BE2C (cell line): ENCODE measurements at places on chromosomes 3 and 15.
A peak's percentile ranks its signal among the peaks of the same experiment; 100 is the strongest.

DNA sequence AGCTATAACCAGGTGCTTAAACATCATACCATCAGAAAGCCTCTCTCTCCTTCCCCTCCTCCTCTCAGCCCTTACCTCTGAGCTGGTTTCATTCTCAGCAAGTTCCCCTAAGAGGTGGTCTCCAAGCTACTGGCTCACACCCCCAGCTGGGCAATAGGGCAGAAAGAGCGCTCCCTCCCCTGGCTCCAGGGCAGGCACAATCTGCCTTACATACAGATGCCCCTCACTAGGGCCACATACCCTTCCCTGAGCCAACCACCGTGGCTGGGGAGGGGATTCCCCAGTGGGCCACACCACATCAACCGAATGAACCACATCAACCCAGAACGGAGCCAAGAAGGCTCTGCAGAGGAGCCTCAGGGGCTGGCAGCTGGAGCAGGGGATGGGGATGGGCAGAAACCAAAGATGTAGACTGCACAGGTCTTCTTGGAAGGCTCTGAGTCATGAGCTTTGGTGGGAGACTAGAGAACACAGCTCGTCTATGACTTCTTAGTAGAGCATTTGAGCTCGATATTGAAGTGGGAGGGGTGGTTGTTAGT, 4.6 kb upstream of the FBLN2 start:
- DNase-seq = no peak

GRCh38 chr3:191220908-191221307, 21.9 kb downstream of the OSTN start:
- no peak for DNase-seq

DNA sequence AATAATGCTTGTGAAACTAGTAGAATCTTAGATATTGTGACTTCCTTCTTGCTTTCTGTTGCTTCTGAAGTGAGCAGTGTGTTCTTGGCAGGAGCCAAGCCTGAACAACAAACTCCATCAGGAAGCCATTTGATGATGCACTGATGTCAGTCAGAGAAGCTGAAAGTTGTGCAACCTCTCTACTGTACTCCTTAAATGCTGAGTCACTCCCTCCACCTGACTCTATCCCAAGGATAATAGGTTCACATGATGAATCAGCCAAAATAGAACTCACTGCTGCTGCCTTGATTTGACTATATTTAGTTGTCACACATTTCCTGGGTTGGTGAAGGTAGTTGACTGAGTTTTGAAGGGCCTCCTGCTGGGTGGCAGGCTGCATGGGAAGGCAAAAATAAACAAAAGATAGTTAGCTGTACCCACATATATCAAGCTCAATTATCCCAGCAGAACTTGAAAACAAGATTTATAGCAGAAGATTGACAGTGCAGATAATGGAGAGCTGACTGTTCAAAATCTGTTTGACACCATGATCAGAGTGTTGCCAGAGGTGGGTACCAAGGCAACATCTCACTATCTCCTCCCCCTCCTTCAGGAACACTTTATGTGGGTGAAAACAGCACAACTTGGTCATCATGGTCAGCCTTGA, 328.4 kb upstream of the DPH6 start:
- DNase-seq = no peak

- DNase-seq = no peak
Measured at GRCh38 chr15:66611257-66612053, 45.7 kb upstream of the LCTL start.

DNA sequence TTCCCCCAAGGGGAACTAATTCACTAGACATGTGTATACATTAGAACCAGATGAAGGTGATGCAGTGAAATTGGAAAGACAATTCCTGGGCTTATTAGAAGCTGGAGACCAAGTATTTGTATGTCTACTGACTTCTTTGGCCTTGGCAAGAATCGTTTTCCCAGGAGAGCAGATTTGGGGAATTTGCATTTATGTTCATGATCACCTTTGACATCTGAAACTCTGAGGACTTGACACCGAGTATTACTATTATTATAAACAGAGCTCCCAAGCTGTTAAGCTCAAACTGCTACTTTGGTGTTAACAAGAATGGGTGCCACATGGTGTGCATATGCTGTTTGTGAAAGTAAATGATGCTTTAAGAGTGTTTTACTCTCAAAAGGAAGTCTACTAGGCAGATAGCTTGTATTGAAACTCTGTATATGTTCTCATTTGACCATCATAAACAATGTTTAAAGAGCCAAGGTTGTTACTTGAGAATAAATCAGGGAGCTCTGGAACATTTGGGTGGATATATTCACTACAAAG, 519.8 kb upstream of the GOLIM4 start:
- DNase-seq = no peak

- no peak for DNase-seq
Measured at GRCh38 chr3:125137358-125138033, 75.1 kb downstream of the SLC12A8 start.

- DNase-seq = no peak
Measured at GRCh38 chr3:177371146-177371545, 173.9 kb upstream of the TBL1XR1 start.

- no peak for DNase-seq
Measured at GRCh38 chr3:33032938-33033337, 64.0 kb downstream of the GLB1 start.

- DNase-seq = no peak
Measured at GRCh38 chr15:90037961-90038631, 37.0 kb downstream of the ZNF710 start.

DNA sequence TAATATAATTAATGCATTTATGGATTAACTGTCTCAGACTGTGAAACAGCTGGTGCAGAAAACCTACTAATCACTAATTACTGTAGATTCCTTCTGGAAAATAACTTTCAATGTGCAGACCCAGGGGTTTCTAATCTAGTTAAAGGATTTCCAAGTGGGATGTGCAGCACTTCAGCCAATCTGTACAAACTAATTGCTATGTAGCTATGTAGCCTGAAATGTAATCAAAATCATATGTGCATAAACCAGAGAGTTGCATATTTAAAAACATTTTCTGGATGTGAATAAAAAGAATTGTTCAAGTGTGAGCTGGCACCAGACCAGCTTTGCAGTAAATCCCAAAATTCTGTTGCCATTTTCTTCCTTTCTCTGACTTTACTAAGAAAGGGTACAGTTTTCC, 127.5 kb upstream of the CD96 start:
- no peak for DNase-seq

GRCh38 chr15:41492597-41493204, 973 bp upstream of the ITPKA start:
- DNase-seq = no peak

DNA sequence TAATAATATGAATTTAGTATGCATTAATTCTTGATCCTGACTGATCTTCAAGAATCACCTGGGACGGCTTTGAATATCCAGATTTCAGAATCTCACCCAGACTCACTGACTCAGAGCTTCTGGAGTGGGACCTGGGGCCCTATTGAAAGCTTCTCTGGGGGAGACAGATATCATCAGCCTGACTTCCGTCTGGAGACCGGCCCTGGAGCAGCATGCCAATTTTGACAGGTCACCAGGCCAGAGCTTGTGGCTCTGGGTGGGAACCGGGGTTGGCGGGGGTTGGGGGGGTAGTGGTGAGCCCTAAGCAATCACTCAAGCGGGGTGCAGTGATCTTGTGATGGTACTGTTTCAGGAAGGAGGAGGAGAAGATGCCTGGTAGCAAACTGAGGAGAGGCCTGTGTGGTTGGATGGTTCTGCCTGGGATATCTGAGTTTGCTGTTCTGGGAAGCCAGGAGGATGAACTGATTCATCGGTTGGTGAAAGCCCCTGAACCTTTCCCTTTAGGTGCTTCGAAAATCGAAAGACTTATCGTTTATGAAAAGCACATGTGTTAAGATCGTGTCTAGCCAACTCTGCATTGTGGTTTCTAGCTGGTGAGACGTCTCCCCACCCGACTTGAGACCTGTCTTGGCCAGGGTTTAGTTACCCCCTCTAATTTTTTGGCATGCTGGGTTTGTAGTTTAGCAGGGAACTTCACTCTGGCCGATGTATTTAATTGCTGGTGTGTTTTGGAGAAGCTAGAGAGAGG, 263.9 kb upstream of the C2CD4B start:
- DNase-seq = peak; percentile 76

DNA sequence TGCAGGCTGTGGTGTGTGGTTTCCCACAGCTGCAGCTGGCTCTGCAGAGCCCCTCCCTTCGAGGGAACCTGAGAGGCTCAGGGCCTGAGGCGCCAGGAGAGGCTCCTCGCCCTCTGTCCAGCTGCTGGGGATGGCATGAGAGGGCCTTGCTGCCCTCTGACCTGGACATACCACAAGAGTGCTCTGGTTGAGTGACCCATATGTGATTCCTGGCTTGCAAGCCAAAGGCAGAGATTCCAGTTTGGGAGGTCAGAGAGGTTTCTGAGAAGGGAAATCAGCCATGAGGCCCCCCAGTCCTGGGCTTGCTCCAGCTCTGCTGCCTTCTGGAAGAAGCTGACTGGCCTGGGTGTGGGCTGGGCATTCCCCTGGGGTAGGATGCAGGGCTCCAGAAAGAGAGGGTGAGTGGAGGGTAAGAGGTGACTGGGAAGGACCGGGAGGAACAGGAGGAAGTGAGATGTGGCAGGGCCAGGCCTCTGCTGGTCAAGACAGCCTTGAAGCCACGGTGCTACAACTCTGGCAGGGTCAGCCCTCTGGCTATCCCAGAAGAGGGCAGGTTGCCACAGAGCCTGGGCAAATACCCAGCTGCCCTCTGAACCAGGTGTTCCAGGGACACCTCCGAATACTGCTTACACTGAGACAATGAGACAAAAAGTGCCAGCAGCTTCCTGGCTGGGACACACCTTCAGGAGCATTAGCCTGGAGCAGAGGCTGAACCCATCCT, 16.0 kb upstream of the SRP14 start:
- DNase-seq = no peak

GRCh38 chr15:55245059-55245458, 44.6 kb downstream of the RAB27A start:
- no peak for DNase-seq

DNA sequence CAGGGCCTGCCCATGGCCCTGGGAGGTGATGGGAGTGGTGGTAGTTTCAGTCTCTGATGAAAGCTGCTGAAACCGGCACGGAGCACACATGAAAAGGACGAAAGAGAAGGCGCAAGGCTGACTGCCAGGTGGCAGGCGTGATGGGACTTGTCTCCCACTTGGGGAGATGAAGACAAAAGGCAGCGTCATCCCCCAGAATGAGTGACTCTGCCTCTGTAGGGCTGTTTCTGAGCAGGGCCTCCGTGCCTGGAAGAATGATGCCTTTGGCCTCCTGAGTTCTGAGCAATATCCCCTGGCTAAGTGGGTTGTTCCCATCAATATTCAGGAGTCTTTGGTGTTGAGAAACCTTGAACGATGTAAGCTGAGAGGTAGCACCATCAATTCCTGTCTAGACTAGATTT, 237.8 kb downstream of the OPA1 start:
- no peak for DNase-seq

- no peak for DNase-seq
Measured at GRCh38 chr15:80527961-80528360, 123.8 kb downstream of the ARNT2 start.

- peak; percentile 70 for DNase-seq
Measured at GRCh38 chr3:128232376-128233178, 79.3 kb downstream of the EEFSEC start.

DNA sequence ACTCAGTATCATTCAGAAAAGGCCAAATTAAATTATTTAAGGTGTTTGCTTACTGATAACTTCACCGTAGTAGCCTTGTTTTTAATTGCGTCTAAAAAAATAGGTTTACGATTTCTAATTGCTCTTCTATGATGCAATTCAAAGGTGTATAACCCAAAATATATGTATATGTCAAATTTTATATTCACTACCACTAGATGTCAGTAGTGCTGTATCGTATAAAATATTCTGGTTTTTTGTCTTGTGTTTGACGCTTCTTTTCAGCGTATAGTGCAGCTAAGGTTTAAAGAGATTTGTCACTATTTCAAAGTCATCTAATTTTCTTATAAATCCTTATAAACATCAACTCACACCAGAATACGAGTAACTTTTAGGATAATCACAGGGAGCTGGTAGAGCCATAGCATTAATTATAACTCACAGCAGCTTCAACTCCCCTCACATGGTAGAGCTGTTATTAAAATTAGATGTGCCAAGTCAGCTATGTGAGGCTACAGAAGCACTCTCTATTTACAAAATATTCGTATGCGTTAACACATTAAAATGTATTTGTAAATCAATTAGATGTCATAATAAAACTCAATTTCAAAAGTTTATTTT, 3.5 kb downstream of the PFN2 start:
- no peak for DNase-seq

DNA sequence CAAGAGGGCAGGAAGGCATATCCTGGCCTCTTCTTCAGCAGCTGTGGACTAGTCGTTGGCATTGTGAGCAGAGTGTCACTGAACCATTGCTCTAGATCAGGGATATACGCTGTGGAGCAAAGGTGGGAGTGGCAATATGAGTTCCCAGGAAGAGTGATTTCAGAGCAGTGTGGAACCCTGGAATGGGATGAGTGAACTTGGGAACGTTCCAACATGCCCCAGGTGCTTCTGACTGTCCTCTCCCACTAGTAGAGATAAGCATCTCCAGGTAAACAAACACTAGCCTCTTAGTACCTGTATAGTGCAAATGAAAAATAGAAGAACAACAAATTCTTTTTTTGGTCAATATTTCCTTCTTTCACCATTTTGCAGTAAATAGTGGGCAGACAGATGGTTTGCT, 123.6 kb upstream of the VEPH1 start:
- no peak for DNase-seq

GRCh38 chr15:67296188-67296587, 41.6 kb downstream of the IQCH start:
- DNase-seq = no peak

GRCh38 chr3:71226565-71227269, 356.8 kb downstream of the FOXP1 start:
- no peak for DNase-seq

DNA sequence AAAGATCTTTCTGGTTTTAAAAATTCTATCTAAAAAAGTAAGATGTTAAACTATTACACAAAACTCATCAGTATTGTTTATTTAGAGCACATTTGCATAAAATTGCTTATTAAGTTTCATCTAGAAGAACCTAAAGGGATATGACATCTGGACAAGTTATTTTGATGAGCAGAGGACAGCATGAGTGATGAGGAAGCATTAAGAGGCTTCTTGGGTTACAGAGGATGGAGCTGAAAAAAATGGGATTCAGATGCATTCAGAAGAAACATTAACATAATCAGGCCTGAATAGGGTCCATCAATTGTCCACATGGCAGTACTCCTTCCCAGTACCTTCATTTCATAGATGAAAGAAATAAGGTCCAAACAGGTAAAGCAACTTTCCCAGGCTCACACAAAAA, 41.6 kb downstream of the IMPG2 start:
- no peak for DNase-seq

- DNase-seq = no peak
Measured at GRCh38 chr3:50673931-50674330, 796 bp upstream of the DOCK3 start.

GRCh38 chr3:37905987-37906674, 44.5 kb downstream of the CTDSPL start:
- DNase-seq = peak; percentile 23

- DNase-seq = no peak
Measured at GRCh38 chr15:89917442-89918101, 4.8 kb upstream of the ARPIN start.
